ENCODE measurements at places on chromosomes 16 and 17.

DNA sequence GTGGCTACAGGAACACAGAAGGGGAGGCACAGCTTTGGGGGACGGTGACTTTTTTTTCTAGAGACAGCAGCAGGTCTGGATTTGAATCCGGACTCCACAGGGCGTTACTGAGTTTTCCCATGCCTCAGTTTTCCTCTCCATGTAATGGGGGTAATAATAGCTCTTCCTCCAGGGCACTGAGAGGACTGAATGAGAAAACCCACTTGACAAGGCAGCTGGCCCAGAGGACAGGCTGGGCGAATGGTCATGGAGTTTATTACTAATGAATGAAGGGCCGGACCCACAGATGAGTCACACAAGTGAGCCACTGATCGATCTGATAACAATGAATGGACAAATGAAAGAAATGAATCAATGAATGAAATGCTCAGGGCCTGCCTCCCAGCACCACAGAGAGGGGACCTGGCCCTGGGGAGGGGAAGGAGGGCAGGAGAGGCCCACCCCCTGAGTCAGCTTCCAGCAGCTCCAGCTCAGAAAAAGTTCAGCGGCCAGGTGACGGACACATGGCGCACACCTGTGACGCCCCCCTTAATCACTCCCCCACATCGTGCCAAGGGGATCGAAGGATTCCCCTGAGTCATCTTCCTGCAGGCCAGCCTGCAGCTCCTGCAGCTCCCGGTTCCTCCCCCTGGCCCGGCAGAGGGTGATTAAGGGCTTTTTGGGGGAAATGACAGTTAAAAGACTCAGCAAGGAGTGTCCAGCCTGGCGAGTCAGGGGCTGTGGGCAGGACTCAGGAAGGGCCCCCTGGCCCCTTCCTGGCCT, 54.3 kb downstream of the SOCS1 start:
- no peak for DNase-seq

DNA sequence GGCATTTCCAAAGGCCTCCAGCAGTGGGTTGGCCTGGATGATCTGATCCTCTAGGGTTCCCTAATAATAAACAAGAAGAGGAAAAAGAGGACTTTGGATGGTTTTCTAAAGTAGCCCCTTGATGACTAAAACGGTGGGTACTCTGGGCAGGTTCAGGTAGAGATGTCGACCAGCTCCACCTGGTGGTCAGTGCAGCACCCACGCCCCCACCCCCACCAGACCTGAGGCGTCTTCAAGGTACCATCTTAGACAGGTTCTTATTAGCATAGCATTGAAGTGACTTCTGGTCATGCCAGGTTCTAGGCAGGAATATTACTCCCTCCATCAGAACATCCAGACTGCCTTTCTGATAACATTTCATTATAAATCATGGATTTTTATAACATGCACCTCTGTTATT, 15.0 kb downstream of the MYH13 start:
- DNase-seq: no peak

DNA sequence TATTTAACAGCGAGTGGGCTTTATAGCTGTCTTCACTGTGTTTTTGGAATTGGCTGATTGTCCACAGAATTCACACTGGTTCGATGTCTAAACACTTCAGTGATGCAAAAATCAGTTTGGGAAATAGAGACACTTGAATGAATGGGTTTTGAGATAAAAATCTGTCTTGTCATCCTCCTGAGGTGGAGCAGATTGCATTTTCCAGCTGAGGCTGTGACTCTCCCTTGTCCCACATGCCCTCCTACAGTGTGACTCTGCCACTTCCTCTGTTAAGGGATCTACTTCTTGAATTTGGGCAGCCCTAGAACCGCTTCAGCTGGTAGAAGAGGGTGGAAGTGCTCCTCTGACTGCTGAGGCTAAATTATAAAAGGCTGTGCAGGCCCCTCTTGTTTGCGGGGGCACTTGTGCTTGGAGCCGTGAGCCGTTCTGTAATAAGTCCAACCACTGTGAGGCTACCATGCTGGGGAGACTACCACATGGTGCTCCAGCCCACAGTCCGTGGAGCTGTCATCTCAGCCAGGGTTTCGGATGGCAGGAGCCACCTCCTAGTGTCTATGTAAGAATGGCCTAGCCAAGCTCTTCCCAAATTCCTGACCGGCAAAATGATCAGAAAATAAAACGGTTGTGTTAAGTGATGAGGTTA, 175.9 kb downstream of the SPECC1 start:
- no peak for DNase-seq

DNA sequence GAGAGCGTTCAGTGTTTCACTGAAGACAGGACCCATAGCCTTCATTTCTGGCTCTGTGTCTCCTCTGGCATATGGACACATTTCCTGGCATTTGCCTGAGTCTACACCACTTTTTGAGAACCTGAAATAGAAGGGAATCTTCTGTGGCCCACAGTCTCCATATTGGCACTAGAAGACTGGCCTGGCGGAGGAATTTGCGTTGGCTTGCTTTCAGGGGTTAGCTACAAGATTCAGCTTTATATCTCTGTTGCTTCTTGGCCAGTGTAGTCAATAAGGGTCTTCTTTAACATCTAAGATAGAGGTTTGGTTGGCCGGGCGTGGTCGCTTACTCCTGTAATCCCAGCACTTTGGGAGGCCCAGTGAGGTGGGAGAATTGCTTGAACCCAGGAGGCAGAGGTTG, 12.8 kb upstream of the CLEC18C start:
- DNase-seq: no peak

GRCh38 chr17:38970804-38971203, 3.6 kb upstream of the FBXO47 start:
- DNase-seq: no peak
